Stimulated activated CD4-positive, alpha-beta T cell treated with anti-CD3 and anti-CD28 coated beads, Interleukin-2, amount 100 ng/mL, for 48 hours (primary cell): ENCODE measurements at places on chromosomes 1 and 21.

DNA sequence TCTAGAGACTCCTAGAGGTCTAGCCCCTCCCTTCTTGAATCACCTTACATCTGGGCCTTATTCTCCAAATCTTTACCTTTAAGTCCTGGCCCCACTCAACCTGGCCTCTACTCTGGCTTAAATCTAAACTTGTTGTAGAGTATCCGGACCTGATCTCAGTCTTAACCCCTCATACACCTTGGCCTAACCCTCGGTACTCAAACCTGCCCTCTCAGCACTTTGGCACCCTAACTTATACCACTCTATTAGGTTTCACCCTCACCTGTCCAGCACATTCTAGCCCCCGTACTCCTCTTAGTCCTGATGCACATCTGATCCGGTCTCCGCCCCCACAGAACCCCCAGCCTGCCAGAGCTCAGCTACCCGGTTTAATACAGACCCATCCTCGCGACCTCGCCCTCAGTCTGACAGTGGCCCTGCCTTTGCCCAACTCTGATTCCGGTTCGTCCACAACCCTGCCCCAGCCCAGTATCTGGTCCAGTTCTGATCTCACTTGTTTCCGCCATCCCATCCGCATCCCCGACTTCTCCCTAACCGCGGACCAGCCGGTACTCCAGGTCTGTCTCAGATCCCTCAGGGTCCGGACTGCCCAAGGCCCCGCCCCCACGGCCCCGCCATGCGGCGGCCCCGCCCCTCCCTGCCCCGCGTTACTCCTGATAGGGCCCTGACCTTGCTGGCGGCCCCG lies 1.5 kb downstream of the TRIM62 start:
- peak; percentile 81 for DNase-seq

GRCh38 chr1:28281608-28282425 lies 22.5 kb downstream of the SESN2 start:
- no peak for DNase-seq

GRCh38 chr1:91148641-91149069 lies 126.8 kb upstream of the ZNF644 start:
- no peak for DNase-seq

- no peak for DNase-seq
These were observed 680.3 kb downstream of the LRRIQ3 start for GRCh38 chr1:73517603-73518191.

DNA sequence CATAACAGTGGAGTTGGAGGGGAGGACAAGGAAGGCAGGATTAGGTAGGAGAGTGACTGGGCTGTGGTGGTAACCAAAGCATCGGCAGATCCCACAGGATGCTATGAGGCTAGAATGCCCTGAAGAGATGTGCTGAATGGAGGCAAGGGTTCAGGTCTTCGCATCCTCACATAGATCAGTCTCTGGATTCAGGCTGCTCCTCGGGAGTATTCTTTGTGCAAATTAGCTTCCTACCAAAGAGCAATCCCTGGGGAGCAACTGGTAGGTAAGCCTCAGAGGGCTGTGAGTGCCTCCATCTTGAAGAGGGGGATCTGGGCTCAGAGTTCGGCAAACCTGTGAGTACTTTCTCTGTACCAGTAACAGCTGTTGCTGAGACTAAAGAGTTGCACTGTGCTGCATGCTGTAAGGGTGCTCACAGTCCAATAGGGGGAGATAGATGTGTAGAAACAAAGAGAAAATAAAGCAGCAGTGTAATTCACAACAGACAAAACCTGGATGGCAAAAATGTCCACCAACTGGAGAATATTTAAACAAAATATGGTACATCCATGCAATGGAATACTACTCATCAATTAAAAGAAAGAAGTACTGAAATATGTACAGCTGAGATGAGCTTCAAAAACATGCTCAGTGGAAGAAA lies 322.4 kb upstream of the DEPDC1 start:
- no peak for DNase-seq

DNA sequence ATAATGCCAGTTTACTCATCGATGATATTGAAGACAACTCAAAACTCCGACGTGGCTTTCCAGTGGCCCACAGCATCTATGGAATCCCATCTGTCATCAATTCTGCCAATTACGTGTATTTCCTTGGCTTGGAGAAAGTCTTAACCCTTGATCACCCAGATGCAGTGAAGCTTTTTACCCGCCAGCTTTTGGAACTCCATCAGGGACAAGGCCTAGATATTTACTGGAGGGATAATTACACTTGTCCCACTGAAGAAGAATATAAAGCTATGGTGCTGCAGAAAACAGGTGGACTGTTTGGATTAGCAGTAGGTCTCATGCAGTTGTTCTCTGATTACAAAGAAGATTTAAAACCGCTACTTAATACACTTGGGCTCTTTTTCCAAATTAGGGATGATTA lies 13.7 kb downstream of the GGPS1 start:
- DNase-seq, result no peak
